ENCODE measurements at places on chromosomes 1 and 21.

DNA sequence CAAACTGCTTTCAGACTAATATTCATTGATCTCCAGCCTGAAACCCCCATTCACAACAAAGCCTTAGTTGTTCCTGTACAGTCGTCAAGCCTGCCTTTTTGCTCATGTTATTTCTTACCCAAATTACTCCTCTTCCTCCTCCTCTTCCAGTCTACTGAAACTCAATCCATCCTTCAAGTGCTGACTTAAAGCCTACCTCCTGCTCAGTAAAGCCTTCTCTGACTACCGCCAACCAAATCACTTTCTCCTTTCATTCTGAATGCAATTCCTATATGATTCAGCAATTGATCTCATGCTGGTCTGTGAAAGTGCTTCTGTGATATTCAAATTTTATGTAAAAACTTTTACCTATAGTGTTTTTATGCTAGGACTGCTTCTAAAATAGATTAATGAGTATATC, 18.6 kb downstream of the TAF5L start:
- no peak for DNase-seq

GRCh38 chr1:157517016-157517415, 35.3 kb downstream of the FCRL5 start:
- no peak for DNase-seq

GRCh38 chr1:171220081-171220420, 28.2 kb upstream of the FMO1 start:
- DNase-seq, result no peak

GRCh38 chr1:117591252-117591651, 14.6 kb upstream of the TENT5C start:
- DNase-seq, result no peak

DNA sequence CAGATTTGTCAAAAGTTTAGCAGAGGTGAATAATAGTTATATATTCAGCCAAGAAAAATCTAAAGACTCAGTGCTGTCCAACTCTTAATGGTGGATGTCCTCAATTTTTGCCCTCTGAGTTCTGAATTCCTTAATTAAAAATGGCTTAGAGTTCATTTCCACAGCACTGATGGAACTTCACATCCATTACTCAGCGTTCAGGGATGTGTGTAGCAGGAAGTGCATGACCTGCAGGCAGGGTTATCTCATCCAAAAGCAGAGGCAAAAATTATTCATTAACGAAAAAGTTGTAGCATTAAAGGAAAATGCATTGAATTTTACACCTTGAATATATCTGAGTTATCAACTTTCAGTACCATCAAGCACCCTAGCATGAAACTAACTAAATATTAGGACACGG, 96.7 kb downstream of the ZP4 start:
- no peak for DNase-seq

DNA sequence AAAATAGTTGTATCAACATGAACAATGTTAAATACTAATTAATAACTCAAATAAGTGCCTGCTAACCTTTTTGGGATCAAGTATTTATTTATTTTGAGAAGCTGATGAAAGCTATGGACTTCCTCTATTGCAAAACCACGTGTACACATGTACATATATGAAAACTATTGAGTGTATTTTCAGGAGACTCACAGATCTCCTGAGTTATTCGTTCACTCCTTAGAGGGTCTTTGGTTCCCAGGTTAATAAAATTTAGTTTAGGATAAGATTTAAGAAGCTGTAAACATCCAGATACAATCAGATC, 130.5 kb downstream of the DISC1 start:
- DNase-seq, result no peak

DNA sequence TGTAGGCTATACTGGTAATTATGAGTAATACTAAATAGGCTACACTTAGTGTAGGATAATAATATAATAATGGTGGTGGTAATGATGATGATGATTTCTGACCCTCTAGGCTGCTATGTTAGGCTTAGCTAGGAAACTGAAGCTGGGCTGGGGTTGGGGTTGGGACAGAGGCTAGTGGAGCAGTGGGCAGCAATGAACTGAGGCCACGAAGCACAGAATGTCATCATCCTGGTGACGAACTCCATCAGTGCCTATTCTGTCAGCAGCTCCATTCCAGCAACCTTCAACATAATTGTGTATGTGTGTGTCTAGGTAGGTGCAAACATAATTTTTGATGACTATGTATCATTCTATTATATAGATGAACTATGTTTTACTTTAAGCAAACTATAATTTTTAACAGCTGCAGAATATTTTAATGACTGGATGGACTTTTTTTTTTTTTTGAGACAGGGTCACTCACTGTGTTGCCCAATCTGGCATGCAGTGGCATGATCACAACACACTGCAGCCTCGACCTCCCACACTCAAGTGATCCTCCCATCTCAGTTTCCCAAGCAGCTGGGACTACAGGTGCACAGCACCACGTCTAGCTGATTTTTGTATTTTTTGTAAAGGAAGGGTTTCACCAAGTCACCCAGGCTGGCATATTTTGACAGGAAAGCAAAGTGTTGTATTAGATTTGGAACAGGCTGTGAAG, 12.9 kb upstream of the CLIC4 start:
- no peak for DNase-seq

DNA sequence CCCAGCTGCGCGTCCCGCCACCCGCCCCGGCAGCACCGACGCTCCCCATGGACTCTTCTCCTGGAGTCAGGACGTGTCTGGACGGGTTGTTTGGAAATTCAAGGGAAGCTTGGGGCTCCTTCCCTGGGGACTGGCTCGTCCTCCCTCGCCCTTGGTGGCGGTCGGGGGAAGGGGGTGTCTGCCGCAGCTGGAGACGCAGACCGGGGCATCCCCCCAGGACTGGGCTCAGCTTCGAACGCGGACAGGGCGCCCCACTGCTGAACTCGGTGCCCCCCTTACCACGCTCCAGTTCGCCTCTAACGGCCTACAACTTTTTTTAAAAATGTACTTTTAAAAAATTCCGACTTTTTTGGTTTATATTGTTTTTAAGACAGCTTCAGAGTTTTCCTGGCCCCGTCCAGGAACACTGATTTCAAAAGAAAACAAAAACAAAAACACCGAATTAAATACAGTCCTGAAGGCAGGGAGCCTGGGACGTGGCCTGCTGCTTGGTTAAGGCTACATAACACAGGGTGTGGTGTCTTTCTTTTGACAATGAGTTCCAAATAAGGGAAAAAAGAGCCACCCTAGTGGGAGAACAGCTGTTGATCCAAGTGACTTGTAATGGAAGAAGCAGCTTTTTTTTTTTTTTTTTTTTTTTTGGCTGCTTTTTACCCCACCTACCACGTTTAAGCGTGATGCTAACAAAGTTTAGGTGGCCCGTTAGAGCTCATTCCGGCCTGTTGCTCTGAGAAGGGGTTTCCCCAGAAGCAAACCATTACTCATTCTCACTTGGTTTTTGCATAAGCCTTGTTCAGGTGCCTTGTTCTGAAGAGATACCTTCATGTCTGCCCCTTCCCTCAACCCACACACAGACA, 862 bp upstream of the DIPK1A start:
- no peak for DNase-seq

DNA sequence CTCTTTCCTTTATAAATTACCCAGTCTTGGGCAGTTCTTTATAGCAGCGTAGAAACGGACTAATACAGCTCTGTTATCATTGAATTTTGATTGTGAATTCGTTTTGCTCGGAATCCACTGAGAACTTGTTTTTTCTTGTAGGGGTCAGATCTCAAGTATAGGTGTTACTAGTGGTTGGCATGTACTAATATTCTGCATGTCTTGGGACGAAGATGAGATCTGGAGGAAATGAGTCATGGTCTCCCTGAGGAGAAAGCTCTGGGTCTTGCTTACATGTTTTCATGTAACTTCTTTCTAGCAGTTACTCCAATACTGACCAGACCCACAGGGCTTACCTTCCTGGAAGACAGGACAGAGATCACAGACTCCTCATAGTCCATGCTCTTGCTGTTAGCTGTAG, 30.3 kb downstream of the ZSCAN20 start:
- DNase-seq, result no peak

DNA sequence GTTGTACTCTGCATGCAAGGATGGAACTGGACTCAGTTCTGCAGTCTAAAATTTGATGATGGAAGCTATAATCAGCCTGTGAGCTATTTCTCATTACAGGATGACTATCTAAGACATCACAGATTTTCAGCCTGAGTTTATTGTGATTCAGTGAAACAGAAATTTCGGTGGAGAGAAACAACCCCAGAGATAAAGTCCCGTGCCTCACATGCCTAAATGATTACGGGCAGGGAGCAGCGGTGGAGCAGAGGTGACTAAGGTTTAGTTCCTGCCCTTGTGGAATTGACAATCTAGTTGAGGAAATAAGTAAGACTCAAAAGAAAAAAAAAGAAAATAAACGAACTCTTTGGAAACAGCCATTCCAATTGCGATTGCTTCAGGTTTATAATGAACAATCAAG, 96.9 kb downstream of the GRIK3 start:
- DNase-seq, result no peak

DNA sequence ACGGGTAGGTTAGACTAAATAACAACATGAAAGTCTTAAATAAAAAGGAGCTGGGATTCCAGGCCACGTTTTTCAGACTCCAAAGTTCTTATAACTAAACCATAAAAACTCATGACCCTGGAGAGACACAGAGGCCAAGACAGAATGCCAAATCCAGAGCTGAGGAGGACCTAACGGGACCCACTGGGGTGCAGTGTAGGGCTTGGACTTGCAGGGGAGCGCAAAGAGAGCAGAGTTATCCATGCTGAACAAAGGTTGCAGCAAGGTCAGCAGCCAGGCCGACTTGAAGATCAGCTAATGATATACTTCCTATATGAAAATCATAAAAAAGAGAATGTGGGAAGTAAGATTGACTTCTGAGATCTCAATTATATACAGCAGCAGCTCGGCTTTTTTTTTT, 237.1 kb downstream of the TM2D1 start:
- no peak for DNase-seq

DNA sequence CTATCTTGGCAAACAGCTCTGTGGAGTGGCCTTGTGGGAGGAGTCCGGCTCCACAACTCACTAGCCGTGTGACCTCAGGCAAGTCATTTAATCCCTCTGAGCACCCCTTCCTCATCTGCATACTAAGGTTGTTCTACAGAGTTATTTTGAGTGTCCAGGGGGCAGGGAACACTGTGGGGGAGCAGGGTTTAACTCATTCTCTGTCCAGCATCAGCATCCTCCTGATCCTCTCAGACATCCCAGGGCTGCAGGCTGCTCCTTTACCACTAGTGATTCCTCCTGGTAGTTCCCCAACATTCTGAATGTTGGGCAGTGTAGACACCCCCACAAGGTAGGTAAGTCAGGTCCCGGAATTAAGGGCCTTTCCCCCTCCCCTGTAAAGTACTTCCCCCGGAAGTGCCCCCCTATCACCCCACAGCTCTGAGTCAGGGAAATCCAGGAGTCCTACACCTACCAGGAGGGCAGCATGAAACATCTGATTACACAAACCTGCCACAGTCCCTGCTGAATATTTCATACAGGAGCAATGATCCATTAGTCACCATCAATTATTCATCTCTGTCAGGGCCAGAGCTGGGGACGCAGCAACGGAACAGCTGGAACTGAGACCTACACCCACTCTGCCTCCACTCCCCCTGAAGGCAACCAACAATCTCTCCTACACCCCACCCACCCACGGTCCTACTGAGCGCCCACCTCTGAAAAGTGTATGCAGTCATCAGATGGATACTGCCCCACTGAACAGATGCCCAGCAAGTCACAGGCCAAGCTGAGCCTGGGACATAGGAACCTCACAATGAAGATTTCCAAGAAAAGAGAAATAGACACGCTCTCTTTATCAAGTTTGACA, 20.5 kb downstream of the SYT2 start:
- DNase-seq, result no peak

DNA sequence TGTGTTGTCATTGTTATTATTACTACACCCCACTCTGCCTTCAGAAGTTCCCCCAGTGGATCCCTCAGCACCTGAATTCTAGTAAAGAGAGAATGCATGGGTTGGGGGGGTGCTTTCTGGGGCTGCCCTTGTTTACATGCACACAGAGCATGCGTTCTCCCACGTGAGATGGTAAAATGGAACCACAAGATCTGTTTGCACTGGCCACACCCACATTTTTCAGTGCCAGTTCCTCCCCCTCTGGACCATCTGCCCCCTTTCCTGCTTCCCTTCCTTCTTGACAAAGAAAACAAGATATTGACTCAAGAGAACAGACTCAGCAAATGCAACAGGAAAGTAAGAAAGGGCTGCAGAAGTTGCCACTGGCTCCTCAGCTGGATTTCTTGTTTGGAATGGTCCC, 8.9 kb downstream of the SLC6A17 start:
- DNase-seq, result no peak

DNA sequence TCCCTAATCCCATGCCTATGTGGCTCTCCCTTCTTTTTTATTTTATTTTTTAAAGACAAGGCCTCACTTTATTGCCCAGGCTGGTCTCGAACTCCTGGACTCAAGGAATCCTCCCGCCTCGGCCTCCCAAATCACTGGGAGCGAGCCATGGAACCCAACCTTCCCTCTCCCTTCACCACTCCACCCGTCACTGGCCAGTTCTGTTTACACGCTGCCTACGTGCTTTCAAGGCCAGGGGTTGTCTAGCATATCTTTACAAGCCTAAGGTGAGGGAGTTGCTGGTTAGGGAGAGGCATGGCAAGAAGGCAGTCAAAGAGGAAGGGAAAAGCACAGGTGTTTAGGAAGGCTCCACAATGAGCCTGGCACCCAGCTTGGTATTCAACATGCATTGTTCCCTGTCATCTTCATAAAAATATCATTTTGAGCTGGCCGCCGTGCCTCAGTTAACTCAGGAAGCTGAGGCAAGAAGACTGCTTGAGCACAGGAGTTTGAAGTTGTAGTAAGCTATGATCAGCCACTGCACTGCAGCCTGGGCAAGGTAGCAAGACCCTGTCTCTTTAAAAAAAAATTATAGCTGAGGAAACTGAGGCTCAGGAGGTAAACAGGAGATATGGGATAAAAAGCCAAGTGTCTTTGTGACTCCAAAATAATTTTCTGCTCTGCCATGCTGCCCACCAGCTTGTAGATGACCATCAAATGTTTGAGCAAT, 1.1 kb downstream of the RHBDL2 start:
- no peak for DNase-seq

GRCh38 chr1:10908266-10908665, 104.2 kb upstream of the TARDBP start:
- no peak for DNase-seq

GRCh38 chr1:87683196-87683956, 354.7 kb downstream of the LMO4 start:
- no peak for DNase-seq

GRCh38 chr1:227768125-227768439, 32.8 kb downstream of the SNAP47 start:
- DNase-seq, result no peak

Measured in iPS DF 6.9 (cell line).